ENCODE measurements at places on chromosomes 12 and 14. TPM values are rescaled to one million over a fixed set of nuclear protein-coding genes. Genes with fewer than 3 reads are reported as not detected.
A peak's percentile ranks its signal among the peaks of the same experiment; 100 is the strongest.

- no peak for DNase-seq
- H3K36me3 ChIP-seq = no peaks in the 10 kb centered on the region
- no peak overlapping the region for H3K27ac ChIP-seq
- H3K4me3 ChIP-seq = no peak overlapping the region
Observed at GRCh38 chr12:4587108-4587507, 25.1 kb downstream of the DYRK4 start.

DNA sequence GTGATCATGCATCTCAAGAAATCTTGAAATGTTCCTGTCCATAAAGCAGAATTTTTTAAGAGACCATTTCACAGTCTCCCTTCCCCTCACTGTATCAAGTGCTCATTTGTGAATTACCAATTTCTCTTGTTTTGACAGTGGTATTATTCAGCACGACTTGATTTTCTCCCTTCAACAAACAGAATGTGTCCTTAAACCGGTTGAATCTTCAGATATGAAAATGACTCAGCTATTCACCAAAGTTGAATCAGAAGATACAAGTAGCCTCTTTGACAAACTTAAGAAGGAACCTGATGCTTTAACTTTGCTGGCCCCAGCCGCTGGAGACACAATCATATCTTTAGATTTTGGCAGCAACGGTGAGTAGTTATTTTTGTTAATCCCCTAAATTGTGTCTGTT lies 25.5 kb upstream of the SNAPC1 start:
- no peak for DNase-seq
- no peak overlapping the region for H3K27ac ChIP-seq
- H3K36me3 ChIP-seq = peaks cover under 1% of the 10 kb centered on the region
- H3K27me3 ChIP-seq = no peaks in the 10 kb centered on the region

GRCh38 chr14:70624972-70625371 lies 16.7 kb upstream of the TTC9 start:
- H3K36me3 ChIP-seq = no peaks in the 10 kb centered on the region
- H3K27me3 ChIP-seq = no peaks in the 10 kb centered on the region
- no peak overlapping the region for H3K4me3 ChIP-seq
- no peaks in the 10 kb centered on the region for H3K4me1 ChIP-seq
- H3K27ac ChIP-seq = no peak overlapping the region
- DNase-seq = no peak

GRCh38 chr12:52212701-52213563 lies 20.1 kb upstream of the KRT7 start:
- H3K4me3 ChIP-seq = no peak overlapping the region
- peaks cover 67% of the 10 kb centered on the region for H3K4me1 ChIP-seq
- DNase-seq = peak; percentile 5
- H3K36me3 ChIP-seq = no peaks in the 10 kb centered on the region
- no peak overlapping the region for H3K27ac ChIP-seq
- no peaks in the 10 kb centered on the region for H3K27me3 ChIP-seq

- DNase-seq = no peak
- no peaks in the 10 kb centered on the region for H3K36me3 ChIP-seq
- H3K27ac ChIP-seq = no peak overlapping the region
Observed at GRCh38 chr12:3950714-3951320, 77.6 kb upstream of the PARP11 start.

DNA sequence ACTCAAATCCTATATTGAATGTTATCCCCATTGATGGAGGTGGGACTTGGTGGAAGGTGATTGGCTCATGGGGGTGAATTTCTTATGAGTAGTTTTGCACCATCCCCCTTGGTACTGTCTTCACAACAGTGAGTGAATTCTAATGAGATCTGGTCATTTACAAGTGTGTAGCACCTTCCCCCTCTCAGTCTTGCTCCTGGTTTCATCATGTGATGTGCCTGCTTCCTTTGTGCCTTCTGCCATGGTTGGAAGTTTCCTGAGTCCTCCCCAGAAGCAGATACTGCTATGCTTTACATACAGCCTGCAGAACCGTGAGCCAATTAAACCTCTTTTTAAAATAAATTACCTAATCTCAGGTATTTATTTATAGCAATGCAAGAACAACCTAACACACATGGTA lies 302.4 kb upstream of the KITLG start:
- no peak overlapping the region for H3K27ac ChIP-seq
- no peak overlapping the region for H3K4me3 ChIP-seq
- DNase-seq = no peak
- no peaks in the 10 kb centered on the region for H3K4me1 ChIP-seq

GRCh38 chr14:95561001-95561412 lies 26.2 kb downstream of the GLRX5 start:
- H3K4me3 ChIP-seq = no peak overlapping the region
- no peaks in the 10 kb centered on the region for H3K27me3 ChIP-seq
- H3K27ac ChIP-seq = no peak overlapping the region
- peak; percentile 94 for DNase-seq
- peaks cover 12% of the 10 kb centered on the region for H3K4me1 ChIP-seq

DNA sequence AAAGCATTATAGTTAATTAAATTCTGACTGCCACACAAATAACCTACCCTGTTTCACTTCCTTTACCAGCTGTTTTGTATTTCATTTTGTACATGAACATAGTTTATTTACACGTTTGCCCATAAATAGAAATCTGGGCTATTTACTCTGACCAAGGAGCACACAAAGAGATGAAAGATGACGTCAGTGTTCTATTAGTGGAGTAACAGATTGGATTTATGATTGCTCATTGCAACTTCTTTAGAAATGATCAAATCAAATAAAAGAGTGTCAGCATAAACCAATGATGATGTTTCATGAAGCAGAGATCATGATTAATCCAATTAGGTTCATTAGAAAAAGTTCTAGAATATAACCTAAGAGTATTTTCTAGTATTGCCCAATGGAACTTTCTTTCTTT lies 12.0 kb upstream of the RTL1 start:
- H3K27ac ChIP-seq = no peak overlapping the region
- no peaks in the 10 kb centered on the region for H3K36me3 ChIP-seq
- no peaks in the 10 kb centered on the region for H3K4me1 ChIP-seq
- DNase-seq = no peak

DDX11 gene
- 41.2 TPM for total RNA-seq

DNA sequence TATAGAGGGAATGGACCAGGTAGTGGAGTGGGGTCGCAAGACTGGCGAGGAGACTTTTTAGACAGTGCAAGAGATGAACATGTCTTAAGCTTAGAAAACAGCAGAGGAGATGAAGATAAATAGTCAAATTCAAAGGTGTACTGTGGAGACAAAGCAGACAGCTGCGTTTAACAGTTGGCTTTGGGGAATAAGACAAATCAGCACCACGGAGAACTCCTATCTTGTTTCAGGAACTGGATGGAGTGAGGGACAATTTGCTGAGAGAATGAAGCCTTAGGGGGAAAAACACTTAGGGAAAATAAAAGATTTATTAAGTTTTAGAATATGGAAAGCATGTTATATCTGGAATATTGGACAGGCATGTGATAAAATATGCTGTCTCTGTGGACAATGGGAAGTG lies 458.8 kb downstream of the GLT1D1 start:
- H3K27ac ChIP-seq = no peak overlapping the region
- no peak for DNase-seq
- H3K4me3 ChIP-seq = no peak overlapping the region
- H3K36me3 ChIP-seq = no peaks in the 10 kb centered on the region
- H3K4me1 ChIP-seq = no peaks in the 10 kb centered on the region

WNT5B gene
- not detected for total RNA-seq

Measured in body of pancreas (tissue), 4 donors.